ENCODE measurements at places on chromosomes 7 and 10.

GRCh38 chr10:79331709-79332108 is 15.6 kb upstream of the PPIF start:
- DNase-seq: peak; percentile 90

DNA sequence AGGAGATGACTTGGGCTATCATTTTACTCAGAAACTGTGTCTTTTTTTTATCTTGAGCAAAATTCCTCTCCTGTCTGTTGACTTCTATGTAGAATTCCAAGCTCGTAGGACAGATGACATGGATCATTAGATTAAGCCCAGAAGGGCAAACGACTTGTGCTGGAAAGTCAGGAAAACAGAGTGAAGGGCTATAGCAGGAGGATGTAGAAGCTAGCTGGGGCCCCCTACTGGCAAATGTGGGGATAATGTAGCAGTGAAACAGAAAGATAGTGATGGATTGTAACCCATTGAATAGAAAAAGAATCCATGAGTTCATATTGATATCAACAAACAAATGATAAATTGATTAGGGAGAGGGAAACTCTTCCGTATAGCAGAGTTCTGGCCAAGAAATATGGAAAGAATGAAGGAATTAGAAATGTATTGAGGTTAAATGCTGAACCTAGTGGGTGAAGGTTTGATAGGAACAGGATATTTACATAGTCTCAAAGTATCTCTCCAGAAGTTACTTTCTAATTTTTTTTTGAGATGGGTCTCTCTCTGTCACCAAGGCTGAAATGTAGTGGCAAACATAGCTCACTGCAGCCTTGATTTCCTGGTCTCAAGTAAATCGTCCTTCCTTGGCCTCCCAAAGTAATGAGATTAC is 103.6 kb downstream of the LYZL1 start:
- peak; percentile 37 for DNase-seq

DNA sequence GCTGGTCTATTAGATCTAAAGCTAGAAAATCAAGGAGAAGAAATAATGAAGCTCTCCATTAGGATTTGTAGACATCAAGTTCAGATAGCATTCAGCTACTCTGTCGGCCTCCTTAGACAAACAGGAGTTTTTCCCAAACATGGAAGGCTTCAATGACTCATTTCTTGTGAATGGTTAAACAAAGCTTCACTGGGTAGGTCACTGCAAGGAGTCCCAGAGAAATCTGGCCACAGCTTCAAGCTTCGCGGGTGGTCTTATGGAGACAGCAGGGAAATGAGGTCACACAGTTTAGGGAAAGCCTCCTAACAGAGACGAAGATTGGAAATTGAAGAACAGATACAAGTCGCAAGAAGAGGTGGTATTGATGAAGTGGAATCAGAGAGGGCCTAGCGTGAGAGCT is 22.6 kb upstream of the LRRC72 start:
- no peak for DNase-seq

GRCh38 chr7:16293669-16294425 is 127.5 kb downstream of the CRPPA start:
- DNase-seq: no peak

- no peak for DNase-seq
These were observed 129.3 kb downstream of the GLI3 start for GRCh38 chr7:42107484-42108240.

DNA sequence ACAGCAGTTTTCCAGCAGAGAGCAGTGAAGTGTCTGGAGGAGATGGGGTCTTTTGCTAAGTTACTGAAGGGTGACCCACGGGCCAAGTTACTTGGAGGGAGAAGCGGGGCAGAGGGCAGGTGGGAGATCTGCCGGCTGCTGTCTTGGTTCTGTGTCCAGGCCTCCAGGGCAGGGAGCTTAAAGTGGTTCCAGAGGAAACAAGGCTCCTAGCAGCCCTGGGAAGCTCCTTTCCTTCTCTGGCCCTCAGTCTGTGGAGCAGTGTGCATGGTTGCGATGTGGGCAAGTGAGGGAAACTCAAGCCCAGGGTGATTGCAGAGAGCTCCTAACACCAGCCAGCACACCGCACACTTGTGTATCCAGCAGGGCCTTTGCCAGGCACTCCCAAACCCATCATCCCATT is 6.3 kb downstream of the GHRHR start:
- no peak for DNase-seq

- DNase-seq: no peak
These were observed 37.1 kb downstream of the SVOPL start for GRCh38 chr7:138663725-138664710.

- DNase-seq: no peak
These were observed 52.5 kb downstream of the SCRN1 start for GRCh38 chr7:29937132-29937531.

GRCh38 chr10:73131301-73131700 is 21.0 kb downstream of the NUDT13 start:
- no peak for DNase-seq

DNA sequence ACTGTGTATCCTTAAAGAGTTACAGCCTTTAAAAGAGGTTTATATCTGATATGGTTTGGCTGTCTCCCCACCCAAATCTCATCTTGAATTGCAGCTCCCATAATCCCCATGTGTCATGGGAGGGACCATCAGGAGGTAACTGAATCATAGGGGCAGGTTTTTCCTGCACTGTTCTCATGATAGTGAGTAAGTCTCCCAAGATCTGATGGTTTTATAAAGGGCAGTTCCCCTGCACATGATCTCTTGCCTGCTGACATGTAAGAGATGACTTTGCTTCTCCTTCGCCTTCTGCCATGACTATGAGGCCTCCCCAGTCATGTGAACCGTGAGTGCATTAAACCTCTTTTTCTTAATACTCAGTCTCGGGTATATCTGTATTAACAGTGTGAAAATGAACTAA is 9.7 kb downstream of the RTKN2 start:
- no peak for DNase-seq

GRCh38 chr7:48384180-48384752 is 213.0 kb downstream of the ABCA13 start:
- DNase-seq: no peak

GRCh38 chr10:7544203-7544602 is 122.6 kb downstream of the ITIH5 start:
- DNase-seq: no peak

GRCh38 chr7:116426428-116427156 is 72.9 kb upstream of the CAV2 start:
- DNase-seq: no peak

GRCh38 chr10:38027986-38028385 is 17.5 kb downstream of the ZNF33A start:
- no peak for DNase-seq

DNA sequence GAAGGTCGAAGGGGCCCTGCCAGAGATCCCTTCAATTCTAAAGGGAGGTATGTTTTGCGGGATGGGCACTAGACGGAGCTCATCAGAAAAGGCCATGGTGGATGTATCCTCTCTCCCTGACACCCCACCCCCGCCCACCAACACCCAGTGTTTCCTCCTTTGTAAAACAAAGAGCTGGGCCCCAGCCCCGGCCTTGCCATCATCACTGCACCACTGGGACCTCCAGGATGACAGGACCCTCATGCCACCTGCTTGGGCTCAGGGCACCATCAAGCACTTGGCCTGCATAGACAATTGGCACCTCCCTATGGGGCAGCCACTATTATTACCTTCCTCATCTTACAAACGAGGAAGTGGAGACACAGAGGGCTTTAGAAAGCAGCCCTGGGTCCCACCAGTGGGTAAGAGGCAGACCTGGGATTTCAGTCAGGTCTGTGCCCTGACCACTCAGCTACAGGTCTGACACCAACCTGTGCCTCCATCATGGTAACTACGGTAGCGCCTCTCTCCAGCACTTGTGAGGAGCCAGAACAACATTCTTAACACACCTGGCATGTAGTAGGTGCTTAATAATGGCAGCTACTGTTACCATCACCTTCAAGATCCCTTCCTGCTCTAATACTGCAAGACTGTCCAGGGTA is 2.0 kb downstream of the CALML3 start:
- DNase-seq: no peak
